ENCODE measurements at places on chromosomes 16 and 17.

DNA sequence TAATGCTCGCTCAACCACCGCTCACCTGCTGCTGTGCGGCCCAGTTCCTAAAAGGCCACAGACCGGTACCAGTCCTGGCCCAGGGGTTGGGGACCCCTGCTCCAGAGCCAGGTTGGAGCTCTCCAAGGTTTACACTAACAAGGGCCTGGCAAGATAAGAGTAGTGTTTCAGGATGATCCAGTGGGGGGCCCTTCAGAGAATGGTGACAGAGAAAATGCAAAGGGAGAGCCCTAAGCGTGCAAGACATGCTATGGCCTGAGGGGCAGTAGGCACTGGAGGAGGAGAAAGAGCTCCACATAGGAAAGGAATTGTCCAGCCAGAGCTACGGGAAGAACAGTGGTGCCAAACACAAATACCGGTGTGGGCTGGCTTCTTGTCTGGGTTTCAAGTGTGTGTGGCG lies 233.4 kb downstream of the STX8 start:
- no peak for DNase-seq

GRCh38 chr17:17494870-17495535 lies 1.2 kb downstream of the RASD1 start:
- DNase-seq: peak; percentile 39

DNA sequence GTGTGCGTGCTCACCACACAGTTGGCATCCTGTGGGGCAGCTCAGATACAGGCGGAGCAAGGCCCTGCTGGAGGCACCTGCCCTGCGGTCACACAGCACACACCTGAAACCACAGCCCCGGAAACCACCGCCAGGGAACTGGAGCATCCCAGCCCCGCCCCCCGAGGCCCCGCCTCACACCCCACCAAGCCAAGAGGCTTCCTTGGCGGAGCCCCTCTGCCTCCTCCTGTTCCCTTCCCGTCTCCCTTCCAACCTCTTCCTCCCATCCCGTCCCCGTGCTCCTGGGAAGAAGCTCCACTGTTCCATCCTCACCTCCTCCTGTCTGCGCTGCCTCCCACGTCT lies 205.5 kb downstream of the NTN1 start:
- DNase-seq: no peak

DNA sequence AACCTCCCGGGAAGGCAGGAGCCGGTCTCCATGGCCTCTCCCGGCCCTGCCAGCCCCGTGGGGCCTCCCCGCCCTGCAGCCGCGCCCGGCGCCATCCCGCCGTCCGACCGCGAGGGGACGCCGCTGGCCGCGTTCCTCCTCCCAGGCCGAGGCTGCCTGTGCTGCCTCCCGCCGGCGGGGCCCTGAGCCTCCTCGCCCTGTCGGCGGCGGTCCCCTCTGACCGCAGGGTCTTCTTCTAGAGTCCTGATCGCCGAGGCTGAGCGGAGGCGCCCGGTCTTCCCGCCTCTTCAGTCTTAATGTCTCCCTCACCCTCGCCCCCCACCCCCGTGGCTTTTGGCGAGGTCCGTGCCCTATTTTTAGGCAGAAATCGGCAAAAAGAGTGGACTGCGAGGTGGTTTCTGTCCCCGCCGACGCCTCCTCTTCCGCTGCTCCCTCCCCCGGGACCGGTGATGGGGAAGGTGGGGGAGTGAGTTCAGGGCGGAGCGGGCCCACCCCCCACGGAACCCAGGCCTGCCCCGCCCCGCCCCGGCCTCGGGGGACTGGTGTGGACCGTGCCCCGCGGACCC lies 794 bp upstream of the CPNE7 start:
- peak; percentile 79 for DNase-seq

DNA sequence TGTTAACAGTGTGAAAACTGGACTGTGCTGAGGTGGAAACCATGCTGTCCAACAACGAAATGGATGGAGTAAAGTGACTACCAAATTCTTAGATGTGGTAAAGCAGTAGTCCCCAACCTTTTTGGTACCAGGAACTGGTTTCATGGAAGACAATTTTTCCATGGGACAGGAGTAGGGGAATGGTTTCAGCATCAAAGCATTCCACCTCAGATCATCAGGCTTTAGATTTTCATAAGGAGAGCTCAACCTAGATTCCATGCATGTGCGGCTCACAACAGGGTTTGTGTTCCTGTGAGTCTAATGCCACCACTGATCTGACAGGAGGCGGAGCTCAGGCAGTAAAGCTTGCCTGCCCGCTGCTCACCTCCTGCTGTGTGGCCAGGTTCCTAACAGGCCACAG lies 11.5 kb downstream of the SLX4 start:
- DNase-seq: no peak

GRCh38 chr16:30775131-30775391 lies 11.9 kb downstream of the ZNF629 start:
- no peak for DNase-seq

GRCh38 chr17:70100983-70101382 lies 26.0 kb downstream of the KCNJ16 start:
- no peak for DNase-seq

GRCh38 chr17:66354981-66355380 lies 52.6 kb downstream of the PRKCA start:
- DNase-seq: no peak

DNA sequence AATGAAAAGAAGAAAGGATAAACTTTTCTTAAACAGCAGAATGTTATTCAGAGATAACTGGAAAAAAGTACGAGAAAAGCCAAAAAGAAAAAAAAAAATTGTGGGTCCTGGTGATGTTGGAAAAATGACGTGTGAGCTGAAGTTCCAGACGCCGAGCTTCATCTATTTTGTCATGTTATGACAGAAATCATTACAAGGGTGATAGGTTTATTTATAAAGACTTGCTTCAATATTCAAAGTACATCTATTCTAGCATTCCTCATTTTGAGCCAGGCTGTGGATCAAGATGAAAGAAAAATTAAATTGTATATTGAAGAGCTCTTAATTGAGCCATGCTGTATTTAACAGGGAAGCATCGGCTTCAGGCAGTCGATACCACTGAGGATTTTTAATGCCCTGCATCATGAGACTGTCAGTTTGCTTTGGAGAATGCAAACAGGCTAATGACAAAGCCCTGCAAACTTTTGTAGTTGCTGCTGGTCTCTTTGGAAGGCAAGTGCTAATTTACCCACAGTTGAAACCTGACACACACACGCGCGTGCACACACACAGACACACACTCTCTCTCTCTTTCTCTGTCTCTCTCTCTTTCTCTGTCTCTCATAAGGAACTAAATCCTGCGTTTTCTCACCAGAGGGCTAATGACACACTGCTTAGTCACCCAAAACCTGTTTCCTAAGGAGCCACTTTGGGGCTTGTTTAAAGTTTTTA lies 110.7 kb downstream of the WWOX start:
- no peak for DNase-seq

- no peak for DNase-seq
Observed at GRCh38 chr16:18039931-18040330, 296.6 kb downstream of the NPIPA8 start.

DNA sequence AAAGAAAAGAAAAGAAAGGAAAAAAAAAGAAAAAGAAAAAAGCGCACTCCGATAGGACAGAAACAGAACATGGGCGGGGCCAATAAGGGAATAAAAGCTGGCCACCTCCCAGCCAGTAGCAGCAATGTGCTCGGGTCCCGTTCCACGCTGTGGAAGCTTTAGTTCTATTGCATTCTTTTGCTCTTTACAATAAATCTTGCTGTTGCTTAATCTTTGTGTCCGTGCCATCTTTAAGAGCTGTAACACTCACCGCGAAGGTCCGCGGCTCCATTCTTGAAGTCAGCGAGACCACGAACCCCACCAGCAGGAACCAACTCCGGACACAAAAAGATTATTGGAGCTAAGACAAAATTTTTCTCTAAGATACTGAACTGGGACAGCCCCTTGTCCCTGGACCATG lies 3.1 kb upstream of the ARL5C start:
- no peak for DNase-seq

GRCh38 chr16:15829460-15829859 lies 27.4 kb downstream of the MYH11 start:
- DNase-seq: no peak

DNA sequence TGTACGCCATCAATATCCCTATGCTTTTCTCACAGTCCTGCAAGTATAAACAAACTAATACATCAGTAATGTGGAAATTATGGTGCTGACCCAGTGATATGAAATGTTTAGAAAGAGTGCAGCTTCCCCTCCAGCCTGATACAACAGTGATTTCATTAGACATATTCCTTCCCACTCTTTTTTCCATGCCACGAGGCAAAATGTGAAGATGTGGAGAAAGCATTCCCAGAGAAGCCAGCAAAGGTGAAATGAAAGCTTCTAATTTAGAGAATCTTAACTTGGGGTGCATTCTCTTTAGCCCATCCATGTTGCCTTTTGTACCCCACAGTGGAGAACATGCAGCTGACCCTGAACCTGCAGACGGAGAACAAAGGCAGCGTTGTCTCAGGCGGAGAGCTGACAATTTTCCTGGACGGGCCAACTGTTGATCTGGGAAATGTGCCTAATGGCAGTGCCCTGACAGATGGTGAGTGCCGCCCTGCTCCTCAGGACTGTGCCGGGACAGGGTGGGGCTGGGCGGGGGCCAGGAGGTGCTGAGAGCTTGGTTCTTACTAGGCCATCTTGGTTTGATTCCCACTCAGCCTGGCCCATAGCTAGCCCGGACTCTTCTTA lies 77.8 kb downstream of the WWP2 start:
- peak; percentile 24 for DNase-seq

- peak; percentile 38 for DNase-seq
Observed at GRCh38 chr16:74605746-74606520, 981 bp downstream of the GLG1 start.

- no peak for DNase-seq
Observed at GRCh38 chr17:73334771-73335513, 23.1 kb upstream of the CDC42EP4 start.

DNA sequence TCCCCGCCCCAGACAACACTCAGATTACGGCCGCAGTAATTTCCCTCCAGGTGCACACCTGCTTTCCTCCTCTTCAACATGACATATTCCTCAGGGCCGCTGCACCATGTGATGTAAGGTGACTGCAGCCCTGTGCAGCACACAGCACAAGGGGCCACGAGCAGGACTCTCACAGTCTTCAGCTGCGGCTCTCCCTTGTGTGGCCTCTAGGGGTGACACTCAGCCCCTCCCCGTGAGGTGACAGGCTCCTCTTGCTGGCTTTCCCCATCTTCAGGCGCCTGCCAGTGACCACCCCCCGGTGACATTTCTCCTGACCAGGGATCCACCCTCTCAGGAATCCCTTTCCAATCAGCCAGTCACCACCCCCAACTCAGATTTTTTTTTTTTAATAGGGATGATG lies 31.3 kb upstream of the ABCC3 start:
- no peak for DNase-seq

DNA sequence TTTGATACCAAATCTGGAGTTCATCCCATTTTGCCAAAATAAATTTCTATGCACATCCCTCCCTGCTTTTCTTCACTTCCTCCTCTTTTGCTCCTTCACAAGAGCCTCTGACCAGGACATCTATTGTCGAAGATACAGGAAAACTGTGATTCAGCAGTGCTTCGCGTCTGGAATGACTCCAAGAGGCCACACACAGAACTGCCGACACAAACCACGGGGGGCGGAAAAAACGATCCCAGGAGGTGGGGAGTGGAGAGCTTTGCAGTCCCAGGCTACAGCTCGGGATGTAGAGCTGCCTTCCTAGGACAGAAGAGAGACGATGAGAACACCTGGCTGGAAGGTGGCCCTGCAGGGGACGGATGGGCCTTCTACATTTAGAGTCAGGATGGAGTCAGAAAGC lies 102.8 kb downstream of the XYLT1 start:
- DNase-seq: peak; percentile 72

DNA sequence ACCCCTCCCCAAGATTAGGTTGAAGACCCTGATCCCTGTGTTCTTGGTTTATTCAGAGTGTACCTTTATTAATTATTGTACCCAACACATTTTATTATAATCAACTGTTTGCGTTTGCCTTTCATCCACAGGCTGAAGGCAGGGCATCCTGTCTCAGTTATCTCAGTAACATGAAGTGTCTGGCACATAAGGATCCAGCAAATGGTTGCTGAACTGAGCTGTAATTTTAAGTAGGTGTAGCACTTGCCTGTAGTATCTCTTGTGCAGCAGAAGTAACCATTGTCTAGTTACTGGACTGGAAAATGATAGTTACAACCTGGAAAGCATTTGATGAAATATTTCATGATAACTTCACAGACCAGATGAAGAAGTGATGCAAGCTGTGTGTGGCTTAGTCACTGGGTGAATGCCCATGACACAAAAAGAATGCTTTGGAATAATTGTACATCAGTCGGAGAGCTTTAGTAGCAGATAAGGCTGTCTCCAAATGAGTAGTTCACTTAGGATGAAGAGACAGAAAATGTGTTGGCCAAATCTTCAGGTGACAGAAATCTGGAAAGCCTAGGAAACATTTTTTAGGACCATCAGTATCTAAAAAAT lies 56.6 kb downstream of the ESRP2 start:
- DNase-seq: no peak

- DNase-seq: no peak
Observed at GRCh38 chr16:47624563-47624962, 163.4 kb downstream of the PHKB start.

GRCh38 chr16:76910931-76911330 lies 280.1 kb upstream of the MON1B start:
- no peak for DNase-seq

DNA sequence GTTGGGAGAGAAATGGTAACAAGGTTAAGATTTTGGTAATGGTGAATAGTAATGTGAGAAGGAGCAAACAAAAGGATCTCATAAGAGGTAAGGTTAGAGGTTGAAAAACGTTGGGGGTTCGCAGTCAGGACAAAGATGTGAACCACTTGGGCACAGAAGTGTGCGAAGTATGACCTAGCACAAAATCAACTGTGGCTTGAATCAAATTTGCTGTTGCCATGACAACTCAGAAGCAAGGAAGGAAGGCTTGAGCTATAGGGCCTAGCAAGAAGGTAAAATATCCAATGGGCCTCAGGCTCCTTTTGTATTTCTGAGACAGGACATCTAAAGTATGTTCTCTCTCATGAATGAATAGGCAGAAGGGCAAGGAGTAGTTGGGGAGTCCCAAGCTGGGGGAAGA lies 24.5 kb upstream of the TEKT1 start:
- no peak for DNase-seq

DNA sequence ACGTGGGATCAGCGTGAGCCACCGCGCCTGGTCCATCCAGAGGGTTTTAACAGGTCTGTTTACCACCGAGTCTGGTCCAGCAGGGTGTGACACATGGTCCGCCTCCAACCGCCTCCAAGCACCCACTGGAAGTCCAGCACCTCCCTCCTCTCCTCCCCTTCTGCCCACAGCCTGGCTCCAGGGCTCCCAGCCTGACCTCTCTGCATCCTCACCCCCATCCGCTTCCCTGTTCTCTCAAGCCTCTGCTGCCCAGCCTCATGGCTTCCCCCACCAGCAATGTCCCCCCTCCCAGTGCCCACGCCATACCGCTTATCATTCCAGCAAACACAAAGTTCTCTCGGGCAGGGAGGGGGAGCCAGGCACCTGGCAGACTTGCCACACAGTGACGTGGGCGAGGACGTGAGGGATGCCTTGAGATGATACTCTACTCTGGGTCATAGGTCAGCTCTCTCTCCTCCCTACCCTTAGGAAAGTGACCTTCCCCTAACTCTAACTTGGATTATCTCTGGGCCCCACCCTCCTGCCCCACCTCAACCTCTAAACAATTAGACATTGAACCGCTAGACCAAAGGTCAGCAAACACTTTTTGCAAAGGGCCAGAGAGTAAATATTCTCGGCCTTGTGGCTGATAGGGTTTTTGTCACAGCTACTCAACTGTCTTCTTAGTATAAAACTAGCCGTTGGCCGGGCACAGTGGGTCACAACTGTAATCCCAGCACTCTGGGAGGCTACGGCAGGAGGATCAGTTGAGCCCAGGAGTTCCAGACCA lies 23.1 kb downstream of the CDC42EP4 start:
- no peak for DNase-seq

GRCh38 chr17:2319051-2319450 lies 15.3 kb downstream of the SRR start:
- DNase-seq: no peak

All from lung microvascular endothelial cell (primary cell).